C1 segment of cervical spinal cord (tissue), 14 donors: ENCODE measurements at places on chromosomes 5 and 9.

DNA sequence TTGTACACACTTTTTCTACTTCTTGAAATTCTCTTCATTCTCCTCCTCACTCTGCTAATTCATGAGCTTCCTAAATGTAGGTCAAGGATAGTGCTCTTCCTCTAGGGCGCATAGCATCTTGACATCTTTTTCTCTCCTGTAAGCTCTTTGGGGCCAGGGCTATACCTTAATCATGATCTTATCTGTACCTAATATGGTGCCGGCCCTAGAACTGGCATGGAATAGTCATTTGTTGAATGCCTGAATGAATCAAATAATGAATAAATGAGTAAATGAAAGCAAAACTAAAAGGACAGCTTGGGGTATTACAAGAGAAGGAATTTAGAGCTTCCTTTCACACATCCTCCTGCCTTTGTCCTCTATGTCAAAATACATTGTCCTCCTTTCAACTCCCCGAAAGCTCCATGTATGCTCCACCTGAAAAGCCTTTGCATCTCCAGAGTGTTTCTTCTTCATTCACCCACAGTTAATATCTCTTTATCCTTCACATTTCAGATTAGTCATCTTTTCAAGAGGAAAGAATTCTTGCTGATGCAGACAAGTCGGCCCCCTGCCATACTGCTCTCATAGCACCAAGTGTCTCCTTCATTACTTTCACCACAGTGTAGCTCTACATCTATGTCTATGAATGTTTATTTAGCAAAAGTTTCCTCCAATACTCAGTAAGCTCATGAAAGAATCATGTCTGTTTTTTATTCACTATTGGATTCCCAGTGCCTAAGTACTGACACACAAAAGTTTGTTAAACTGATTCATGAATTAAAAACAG lies 16.4 kb upstream of the PPP2R2B start:
- no peak for DNase-seq

GRCh38 chr9:79573412-79573923 lies 1.7 kb downstream of the TLE4 start:
- DNase-seq, result no peak

DNA sequence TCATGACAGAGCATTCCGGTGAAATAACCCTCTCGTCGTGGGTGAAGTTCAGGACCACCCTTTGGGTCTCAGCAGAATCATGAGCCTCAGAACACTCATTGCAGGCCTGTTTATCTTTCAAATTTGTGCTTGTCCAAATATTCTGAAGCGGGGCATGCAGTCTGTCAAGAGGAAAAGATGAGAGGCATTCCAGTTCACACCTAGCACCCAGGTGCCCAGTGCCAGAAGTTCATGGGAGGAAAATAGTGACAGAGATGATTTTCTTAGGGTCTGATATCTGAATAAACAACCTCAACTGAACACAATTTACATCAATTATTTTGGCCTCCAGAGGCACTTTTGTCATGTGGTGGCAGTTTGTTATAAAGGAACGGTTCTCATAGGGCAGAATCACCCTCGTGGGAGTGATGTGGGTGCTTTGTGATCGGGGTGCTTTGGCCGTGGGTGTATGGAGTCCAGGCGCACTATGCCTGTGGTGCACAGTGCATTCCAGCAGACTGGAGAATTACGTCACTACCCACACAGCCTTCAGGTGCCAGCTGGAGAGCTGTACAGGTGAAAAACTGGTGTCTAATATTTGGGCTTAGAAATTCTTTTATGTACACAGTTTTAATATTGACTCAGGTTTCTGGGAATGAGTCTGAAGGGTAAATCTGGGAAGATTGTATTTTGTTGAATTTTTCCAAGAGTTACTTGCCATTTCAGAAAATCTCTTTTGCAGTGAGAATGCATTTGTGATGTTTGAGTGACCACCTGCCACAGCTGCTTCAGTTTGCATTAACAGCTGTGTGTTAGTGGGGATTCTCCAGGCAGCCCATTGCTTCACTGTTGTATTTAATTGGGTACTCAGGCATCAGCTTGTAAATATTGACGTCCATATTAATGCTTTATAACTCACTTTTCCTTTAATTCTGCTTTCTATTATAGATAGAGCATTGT lies 289.3 kb downstream of the FANCC start:
- no peak for DNase-seq

DNA sequence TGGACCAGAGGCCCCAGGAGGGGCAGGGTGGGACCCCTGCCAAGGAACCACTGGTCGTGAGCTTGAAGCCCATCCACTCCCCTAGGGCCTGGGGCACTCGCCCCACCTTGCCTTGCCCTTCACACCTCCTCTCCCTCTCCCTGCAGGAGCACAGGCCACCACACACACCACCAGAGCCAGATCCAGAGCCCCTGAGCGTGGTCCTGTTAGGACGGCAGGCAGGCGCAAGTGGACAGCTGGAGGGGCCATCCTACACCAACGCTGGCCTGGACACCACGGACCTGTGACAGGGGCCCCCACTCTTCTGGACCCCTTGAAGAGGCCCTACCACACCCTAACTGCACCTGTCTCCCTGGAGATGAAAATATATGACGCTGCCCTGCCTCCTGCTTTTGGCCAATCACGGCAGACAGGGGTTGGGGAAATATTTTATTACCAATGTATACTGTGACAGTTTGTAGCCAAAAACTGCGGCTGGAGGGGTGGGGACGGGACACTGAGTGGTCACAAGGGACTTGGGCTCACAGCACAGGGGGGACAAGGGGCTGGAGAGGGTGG lies 14.5 kb downstream of the GPRIN1 start:
- DNase-seq, result no peak

- DNase-seq, result no peak
Observed at GRCh38 chr5:93929131-93929530, 187.7 kb upstream of the POU5F2 start.

GRCh38 chr9:122113574-122113973 lies 20.5 kb upstream of the TTLL11 start:
- DNase-seq, result no peak
